Panc1 (cell line): ENCODE measurements at places on chromosomes 1 and 21. TPM values are rescaled to one million over a fixed set of nuclear protein-coding genes. Genes with fewer than 3 reads are reported as not detected.

DNA sequence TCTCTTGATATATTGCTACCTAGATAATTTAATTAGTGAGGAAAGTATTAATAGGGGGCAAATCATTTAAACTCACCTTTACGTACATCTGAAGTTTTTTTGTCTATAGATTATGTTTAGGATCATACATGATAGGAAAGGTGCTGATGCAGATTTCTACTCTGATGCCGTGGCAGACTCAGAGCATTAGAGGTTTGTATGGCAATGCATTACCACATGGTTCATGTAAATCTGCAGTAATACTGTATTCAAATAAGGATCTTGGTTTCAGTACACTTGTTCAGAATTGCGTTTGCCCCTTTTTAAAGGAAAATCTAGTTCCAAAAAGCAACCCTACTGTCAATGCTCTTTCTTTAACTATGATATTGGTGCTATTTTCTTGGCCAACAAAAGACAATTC is 288.3 kb downstream of the PTPRC start:
- DNase-seq: no peak

DNA sequence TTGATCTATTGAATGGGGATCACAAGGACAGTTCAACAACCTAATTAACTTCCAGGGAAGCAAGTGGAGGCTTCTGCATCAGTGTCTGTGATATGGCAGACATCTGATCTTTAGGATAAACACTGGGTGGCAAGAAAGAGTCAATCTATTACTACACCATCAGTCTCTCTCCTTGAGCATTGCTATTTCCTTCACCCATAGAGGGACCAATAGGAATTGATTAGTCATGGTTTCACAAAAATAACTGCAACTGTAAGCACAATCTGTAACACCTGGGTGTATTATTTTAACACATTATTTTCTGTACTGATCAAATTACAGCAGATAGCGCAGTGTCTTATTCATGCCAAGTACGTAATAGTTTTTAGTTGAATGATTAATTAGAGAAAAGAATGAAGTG is 50.3 kb downstream of the USP24 start:
- DNase-seq: no peak

- DNase-seq: no peak
Observed at GRCh38 chr1:23872421-23872820, 4.3 kb upstream of the FUCA1 start.

PLEKHN1 gene
- total RNA-seq: 9.8 TPM

AK5 gene
- 3.0 TPM for total RNA-seq
